CD4-positive, alpha-beta T cell treated with Interleukin-6 at 100 ng/mL for 8 hours (primary cell): ENCODE measurements at places on chromosomes 5 and 9.

DNA sequence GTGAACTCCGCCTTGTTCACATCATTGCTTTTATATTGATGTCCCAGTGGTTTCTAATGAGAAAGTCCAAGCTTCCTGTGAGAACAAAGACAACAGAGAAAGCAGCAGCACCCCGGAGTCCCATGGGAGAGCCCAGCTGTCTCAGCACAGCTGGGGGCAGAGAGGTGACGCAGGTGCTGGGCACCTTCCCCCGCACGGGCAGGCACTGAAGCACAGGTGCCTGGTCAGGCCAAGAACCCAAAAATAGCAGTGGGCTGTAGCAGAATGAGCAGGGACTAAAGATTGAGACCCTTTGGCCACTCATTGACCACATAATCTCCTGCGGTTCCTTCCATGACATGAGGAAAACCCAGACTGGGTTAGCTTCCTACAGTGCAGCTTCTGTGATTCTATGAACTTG, 18.8 kb downstream of the SRD5A1 start:
- DNase-seq: no peak

- no peak for DNase-seq
Observed at GRCh38 chr5:96335873-96336272, 97.2 kb downstream of the PCSK1 start.

- DNase-seq: no peak
Observed at GRCh38 chr5:142896325-142897007, 126.3 kb downstream of the ARHGAP26 start.

GRCh38 chr9:81239388-81239787, 450.0 kb downstream of the TLE1 start:
- no peak for DNase-seq
